ENCODE measurements at places on chromosomes 3 and 15.

DNA sequence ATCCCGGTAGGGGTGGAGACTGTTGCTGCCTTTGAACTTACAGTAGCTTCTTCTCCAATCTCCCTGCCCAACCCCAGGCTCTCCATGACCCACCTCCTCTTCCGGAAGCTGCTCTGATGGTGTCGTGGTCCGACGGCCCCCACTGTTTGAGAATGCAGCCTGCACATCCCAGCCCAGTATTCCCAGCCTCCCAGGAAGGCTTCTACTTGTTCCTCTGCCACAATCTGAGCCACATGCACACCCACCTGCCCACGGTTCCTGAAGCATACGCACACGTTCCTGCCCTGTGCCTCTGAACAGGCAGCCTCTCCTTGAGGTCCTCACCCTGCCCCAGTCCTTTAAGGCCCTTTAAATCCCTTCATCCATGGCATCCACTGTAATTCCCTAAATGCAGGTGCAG, 57.4 kb downstream of the ABTB1 start:
- peaks cover 3% of the 10 kb centered on the region for H3K36me3 ChIP-seq
- peaks cover 5% of the 10 kb centered on the region for H3K27me3 ChIP-seq
- H3K27ac ChIP-seq = no peak overlapping the region
- peaks cover 32% of the 10 kb centered on the region for H3K4me1 ChIP-seq
- DNase-seq = no peak

- H3K36me3 ChIP-seq = no peaks in the 10 kb centered on the region
- H3K27ac ChIP-seq = no peak overlapping the region
- no peak overlapping the region for H3K4me3 ChIP-seq
- H3K27me3 ChIP-seq = no peaks in the 10 kb centered on the region
- no peak for DNase-seq
- H3K4me1 ChIP-seq = peaks cover 8% of the 10 kb centered on the region
These were observed 360.2 kb downstream of the EPHB1 start for GRCh38 chr3:135155228-135155627.

GRCh38 chr3:167346171-167346570, 33.9 kb downstream of the ZBBX start:
- H3K4me1 ChIP-seq = peaks cover 4% of the 10 kb centered on the region
- H3K27me3 ChIP-seq = no peaks in the 10 kb centered on the region
- no peak for DNase-seq
- no peak overlapping the region for H3K27ac ChIP-seq
- H3K36me3 ChIP-seq = no peaks in the 10 kb centered on the region

GRCh38 chr3:12148183-12148940, 10.3 kb downstream of the TIMP4 start:
- H3K27me3 ChIP-seq = no peaks in the 10 kb centered on the region
- no peak for DNase-seq
- no peak overlapping the region for H3K4me3 ChIP-seq
- H3K4me1 ChIP-seq = no peaks in the 10 kb centered on the region

GRCh38 chr3:195112361-195112791, 158.6 kb downstream of the XXYLT1 start:
- peaks cover 10% of the 10 kb centered on the region for H3K4me1 ChIP-seq
- no peaks in the 10 kb centered on the region for H3K36me3 ChIP-seq
- H3K27me3 ChIP-seq = no peaks in the 10 kb centered on the region
- no peak overlapping the region for H3K4me3 ChIP-seq
- H3K27ac ChIP-seq = no peak overlapping the region

- DNase-seq = no peak
- H3K4me1 ChIP-seq = peaks cover 14% of the 10 kb centered on the region
- no peak overlapping the region for H3K4me3 ChIP-seq
- no peaks in the 10 kb centered on the region for H3K36me3 ChIP-seq
These were observed 75.7 kb downstream of the GAP43 start for GRCh38 chr3:115698851-115699591.

- H3K4me3 ChIP-seq = no peak overlapping the region
- H3K36me3 ChIP-seq = peaks cover 4% of the 10 kb centered on the region
- DNase-seq = no peak
- H3K27me3 ChIP-seq = no peaks in the 10 kb centered on the region
These were observed 110.8 kb downstream of the NR2E3 start for GRCh38 chr15:71921191-71921590.

DNA sequence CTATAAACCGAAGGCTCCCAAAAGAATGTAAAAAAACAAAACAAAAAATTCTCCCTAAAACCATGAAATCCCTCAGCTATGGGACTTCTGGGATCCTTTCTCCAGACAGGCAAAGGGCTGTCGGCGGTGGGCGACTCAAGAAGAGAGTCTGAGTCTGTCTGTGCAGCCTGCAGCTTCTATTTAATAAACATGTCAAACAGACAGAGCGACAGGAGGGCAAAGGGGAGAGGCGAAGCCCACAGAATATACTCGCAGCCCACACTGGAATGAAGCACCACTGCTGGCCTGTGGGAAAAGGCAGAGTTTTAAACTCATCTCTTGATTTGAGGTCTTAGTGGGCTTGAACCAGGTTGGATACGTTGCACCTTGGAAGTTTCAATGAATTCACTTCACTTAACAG, 40.2 kb downstream of the ISL2 start:
- no peak overlapping the region for H3K27ac ChIP-seq
- peaks cover 11% of the 10 kb centered on the region for H3K4me1 ChIP-seq
- no peaks in the 10 kb centered on the region for H3K36me3 ChIP-seq
- DNase-seq = peak; percentile 3
- no peak overlapping the region for H3K4me3 ChIP-seq

Measured in neural crest cell (in vitro differentiated cells).